ENCODE measurements at places on chromosomes 7 and 10. TPM values are rescaled to one million over a fixed set of nuclear protein-coding genes. Genes with fewer than 3 reads are reported as not detected.

LIPJ gene
- 0.14 TPM for total RNA-seq

DNA sequence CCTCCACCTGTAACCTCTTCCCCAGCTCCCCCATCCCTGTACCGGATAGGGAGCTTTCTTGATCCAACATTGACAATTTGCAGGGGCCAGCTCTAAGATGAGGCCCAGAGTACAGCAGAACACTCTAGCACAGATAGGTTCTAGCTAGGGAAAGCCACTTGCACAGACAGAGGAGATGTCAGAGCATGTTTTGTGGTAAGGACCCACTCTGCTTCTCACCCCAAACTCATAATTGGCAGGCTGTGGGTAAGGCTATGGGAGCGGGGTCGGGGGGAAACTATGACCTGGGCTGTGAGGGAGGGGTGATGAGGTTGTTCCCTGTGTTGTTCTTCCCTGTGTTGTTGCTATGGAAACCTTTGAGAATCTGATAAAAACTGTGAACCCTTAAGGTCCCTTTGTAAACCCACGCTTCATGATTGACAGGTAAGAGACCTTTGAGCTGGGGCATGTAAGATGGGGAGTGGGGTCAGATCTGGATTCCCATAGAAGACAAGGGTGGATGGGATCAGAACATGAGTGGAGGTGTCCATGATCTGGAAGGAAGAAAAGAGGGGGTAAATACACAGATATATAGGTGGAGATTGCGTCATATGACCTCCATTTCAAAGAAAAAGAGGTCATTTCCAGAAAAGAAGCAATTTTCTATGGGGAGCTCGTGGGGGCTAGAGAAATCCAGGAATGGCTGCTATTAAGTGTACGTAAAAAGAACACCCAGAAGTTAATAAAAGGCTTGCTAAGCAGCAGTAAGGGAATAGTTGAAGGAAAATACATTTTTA is 4.0 kb downstream of the CALD1 start:
- no peak for DNase-seq

- no peak for DNase-seq
Observed at GRCh38 chr7:14596421-14596820, 306.1 kb downstream of the DGKB start.

GRCh38 chr7:45000093-45001032 is at the start of gene CCM2:
CCM2 (plus strand) TSS chr7:45000201; CDS start chr7:45000334, 133 bp downstream.
- peak; percentile 88 for DNase-seq

GRCh38 chr7:152902054-152902453 is 142.5 kb downstream of the ACTR3B start:
- DNase-seq: no peak

ELN gene
- total RNA-seq: 999 TPM

CUBN gene
- total RNA-seq: 2.3 TPM

DNA sequence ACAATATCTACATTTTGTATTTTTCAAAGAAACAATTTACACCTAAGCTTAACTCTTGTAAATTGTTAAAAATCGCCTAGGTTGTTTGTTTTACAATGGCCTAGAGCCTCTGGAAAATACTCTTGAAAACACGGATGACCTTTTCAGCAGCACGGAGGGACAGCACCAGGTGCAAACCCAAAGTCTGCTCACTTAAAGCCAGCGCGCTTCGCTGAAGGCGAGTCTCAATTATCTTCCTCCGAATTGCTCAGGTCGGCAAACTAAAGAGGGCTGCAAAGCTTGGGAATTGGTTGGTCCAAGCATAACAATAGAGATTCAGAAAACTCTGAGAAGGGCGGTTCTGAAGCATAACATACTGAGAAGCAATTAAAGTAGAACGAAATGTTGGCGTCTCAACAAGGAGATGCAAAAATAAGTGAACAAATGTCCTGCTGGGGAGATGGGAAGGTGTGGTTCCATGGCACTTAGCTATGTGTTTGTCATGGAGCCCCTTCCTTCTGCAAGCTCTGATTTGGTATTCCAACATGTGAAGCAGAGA is 139.9 kb upstream of the PITRM1 start:
- no peak for DNase-seq

GRCh38 chr7:75847707-75848106 is 31.1 kb upstream of the RHBDD2 start:
- no peak for DNase-seq

- DNase-seq: peak; percentile 61
Observed at GRCh38 chr10:129758207-129759021, 205.7 kb downstream of the EBF3 start.

TIMM23 gene
- 37.7 TPM for total RNA-seq

DNA sequence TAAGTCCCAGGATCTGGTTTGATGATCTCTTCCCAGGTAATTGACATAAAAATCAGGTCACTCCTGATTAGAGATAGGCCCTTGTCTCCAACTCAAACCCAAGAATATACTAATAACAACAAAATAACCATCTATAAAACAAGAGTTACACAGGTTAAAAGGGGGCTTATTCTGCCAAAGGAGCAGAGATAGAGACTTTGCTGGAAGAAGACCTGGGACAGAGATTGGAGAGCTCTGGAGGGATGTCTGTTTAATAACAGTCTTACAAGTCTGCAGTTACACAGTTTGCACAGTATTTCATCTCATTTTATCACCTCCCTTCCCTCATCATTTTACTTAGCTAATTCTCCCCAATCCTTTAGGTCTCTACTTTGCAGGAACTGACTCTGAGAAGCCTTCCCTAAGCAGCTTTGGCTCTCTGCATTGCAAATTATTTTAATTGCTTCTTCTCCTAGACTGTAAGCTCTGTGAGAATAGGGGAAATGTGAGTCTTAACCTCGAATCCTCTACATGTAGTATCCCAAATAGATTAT is 3.7 kb upstream of the ZNF438 start:
- DNase-seq: no peak
